ENCODE measurements at places on chromosomes 13 and 19.

DNA sequence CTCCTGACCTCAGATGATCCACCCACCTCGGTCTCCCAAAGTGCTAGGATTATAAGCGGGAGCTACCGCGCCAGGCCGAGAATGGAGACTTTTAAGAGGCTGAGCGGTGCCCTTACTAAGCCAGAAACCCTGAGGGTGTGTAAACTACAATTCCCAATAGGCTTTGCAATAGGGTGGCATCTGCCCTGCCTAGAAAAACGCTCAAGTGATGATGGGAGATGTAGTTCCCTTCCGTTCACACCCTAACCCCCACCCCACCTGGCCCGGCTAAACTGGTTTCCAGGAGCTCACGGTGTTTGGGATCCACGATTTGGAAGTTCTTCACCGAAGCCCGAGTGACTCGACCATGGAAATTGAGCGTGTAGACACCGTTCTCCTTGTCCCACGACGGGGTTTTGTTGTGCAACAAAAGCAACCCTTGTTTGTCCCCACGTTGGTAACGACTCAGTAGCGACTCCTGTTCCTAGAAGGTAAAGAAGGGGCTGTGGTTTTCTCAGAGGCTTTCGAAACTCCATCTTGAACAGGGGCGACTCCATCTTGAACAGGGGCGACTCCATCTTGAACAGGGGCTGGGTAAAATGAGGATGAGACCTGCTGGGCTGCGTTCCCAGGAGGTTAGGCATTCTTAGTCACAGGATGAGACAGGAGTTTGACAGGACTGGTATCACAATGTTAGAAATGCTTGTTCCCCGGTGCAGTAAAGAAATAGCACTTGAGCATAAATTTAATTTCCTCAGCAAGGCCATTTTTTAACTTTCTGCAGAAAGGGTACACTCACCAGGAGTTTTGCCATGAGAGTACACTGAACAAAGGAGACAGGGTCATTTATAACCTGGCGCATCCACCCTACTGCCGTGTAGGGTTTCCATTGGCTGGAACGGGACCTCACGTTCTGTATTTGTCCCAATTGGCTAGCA lies 9.8 kb downstream of the PPP1R15A start:
- DNase-seq: no peak

DNA sequence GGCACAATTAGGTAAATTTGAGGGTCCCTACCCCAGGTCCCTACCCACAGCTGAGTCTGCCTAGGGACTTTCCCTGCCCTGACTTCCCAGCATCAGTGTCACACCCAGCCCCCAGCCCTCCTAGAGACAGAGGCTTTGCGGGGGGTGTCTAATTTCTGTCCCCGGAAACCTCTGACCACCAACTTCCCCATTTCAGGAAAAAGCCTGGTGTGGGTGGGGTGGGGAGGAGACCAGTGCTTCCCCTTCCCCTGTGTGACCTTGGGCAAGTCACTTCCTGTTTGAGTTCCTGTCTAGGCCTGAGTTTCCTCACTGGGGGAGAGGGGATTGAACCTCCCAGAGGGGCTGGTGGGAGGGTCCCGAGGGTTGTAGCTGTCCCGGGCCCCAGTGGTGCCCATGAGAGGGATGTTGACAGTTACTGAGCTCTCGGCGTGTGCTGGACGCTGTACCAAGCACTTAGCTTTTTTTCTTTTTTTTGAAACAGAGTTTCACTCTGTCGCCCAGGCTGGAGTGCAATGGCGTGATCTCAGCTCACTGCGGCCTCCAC lies 7.9 kb downstream of the VASP start:
- no peak for DNase-seq

- no peak for DNase-seq
Observed at GRCh38 chr13:110393761-110394160, 86.7 kb downstream of the COL4A2 start.

- peak; percentile 35 for DNase-seq
Observed at GRCh38 chr13:113863524-113864272, at the start of gene GAS6. TSS of gene GAS6 (minus strand) at chr13:113864076. CDS start at chr13:113863920, 156 bp downstream.

GRCh38 chr19:49689133-49690078 lies at the start of gene ADM5:
TSS of gene ADM5 (plus strand) at chr19:49689594. CDS start at chr19:49689838, 244 bp downstream.
- no peak for DNase-seq

- DNase-seq: no peak
Observed at GRCh38 chr13:79060216-79060615, 345.8 kb downstream of the RBM26 start.

DNA sequence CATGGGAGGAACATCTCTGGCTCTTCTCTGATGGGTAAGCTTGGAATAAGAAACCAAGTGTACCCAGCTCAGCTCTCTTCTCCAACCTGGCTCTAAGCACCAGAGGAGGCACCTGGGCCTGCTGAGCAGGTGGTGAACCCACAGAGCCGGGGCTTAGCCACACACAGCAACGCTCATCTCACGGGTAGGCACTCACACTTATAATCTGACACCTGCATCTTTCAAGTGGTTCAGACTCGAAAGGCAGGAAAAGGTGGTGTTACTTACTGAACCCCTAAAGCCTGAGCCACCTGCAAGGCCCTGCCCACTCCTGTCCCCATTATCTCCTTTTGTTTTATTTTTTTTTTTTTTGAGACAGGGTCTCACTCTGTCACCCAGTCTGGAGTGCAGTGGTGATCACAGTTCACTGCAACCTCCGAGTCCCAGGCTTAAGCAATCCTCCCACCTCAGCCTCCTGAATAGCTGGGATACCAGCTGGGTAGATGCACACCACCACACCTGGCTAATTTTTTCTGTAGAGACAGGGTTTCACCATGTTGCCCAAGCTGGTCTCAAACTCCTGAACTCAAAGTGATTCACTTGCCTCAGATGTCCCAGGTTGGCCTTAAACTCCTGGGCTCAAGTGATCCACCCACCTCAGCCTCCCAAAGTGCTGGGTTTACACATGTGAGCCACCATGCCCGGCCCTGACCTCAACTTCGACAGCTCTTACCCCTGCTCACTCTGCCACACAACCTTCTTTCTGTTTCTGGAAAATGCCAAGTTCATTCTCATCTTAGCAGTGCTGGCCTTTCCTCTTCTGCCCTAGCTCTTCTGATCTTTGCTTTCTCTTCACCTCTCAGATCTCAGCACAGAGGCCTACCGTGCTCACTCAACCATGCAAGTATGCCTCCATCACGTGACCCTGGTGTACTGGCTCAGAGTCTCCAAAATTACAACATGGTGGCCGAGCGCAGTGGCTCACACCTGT lies 9.7 kb downstream of the FBXL12 start:
- DNase-seq: no peak

GRCh38 chr13:50370303-50370950 lies 355.2 kb downstream of the KCNRG start:
- no peak for DNase-seq

- DNase-seq: no peak
Observed at GRCh38 chr19:45592366-45592765, 7.8 kb upstream of the OPA3 start.

DNA sequence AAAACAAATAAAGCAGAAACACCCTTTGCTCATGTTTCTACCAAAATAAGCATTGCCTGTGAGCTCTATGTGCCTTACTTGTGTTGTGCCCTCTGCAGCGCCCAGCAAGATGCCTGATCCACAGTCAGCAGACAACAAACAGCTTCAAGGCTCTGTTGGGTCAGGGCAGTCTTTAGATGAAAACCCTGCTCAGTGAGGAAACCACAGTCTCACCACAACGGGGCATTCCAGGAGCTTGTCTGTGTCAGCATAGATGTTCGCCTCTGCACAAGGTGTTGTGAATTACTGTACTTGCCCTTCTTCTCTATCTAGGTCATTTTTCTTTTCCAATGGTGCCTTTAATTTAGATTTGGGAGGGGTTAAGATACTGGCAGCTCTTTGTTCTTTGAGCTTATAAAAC lies 251.9 kb downstream of the COL4A1 start:
- DNase-seq: no peak

DNA sequence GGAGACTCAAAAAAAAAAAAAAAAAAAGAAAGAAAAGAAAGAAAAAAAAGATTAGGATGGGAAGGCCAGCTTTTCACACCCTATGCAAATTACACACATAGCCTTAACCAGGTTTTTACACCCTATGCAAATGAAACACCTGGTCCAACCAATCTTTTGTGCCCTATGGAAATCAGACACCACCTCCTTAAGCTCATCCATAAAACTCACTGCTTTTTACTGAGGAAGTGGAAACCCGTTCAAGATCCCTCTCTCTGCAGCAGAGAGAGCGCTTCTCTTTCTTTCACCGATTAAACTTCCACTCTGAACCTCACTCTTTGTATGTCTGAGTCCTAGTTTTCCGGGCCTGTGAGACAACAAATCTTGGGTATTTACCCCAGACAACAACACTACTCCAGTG lies 25.3 kb upstream of the HOMER3 start:
- no peak for DNase-seq

DNA sequence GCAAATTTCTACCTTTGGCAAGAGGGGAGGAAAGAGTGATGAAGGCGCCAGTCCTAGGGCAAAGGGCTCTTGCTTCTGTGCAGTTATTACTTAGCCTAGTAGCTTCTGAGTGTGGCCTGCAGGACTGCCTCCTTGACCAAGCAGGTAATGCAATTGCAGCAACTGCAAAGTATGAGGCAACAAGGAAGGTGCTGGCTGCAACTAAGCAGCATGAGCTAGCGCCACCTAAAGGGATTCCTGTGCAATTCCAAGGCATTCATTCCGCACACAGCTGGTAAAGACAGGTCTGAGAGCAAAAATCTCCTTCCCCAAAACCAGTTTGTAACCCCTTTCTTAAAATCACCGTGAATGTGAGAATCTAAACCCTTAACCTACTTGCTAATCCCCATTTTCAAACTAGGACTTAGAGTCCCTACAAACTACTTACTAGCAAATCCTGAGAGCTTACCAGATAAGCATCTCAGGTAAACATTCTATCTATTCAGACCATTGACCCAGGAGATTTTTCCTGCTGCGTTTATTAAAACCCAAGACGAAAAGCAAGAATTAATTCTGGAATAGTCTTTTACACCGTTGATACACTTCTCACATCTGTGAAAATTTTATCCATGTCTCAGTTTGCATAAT lies 62.9 kb downstream of the DCT start:
- peak; percentile 35 for DNase-seq

DNA sequence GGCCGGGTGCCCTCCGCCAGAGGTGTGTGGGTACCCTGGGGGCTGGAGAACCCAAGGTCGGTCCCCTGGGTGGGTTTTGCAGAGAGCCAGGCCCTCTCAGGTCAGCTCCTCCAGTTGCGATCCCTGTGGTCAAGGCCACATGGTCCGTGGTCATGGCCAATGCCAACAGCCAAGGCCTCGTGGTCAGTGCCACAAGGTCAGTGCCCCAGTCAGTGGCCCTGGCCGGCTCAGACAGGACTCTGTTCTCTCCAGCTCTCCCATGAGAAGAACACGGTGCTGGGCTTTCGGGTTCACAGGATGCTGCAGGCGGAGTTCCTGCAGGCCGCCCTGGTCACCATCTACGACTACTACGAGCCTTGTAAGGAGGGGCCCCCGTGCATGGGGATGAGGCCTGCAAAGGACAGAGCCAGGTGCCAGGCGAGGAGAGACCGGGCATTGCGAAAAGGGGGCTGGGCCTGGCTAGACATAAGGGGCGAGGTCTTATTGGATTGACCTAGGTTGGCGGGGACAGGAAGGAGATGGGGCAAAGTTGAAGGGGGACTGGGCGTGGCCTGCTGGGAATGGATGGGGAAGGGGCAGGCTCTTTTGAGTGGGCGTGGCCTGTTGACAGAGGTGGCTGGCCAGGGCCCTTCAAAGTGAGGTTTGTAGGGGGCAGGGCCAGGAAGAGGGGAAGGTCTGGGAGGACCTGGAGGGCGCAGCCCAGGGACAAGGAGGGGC lies 15.2 kb upstream of the SHFL start:
- DNase-seq: no peak
